ENCODE measurements at places on chromosomes 4 and X.

- no peak for DNase-seq
Observed at GRCh38 chr4:174564529-174564928, 42.2 kb upstream of the HPGD start.

DNA sequence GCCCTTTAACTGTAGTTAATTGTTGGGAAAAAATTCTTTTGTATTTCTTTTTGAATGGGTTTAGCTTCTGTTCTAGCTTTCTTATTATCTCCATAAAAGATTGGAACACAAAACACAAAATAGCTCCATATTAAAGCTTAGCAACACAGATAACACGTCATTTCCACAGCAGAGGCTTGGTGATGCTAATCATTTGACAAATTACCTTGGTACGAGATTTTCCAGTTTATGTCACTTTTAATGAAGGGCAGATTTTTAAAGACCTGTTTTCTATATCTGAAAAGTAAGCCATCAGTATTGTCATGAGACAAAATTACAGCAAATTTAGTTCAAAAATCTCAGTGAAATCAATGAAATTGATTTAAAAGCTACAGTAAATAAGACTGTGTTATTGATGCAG is 27.4 kb downstream of the FAM149A start:
- no peak for DNase-seq

GRCh38 chr4:143362349-143363046 is 25.8 kb downstream of the GAB1 start:
- DNase-seq: no peak

DNA sequence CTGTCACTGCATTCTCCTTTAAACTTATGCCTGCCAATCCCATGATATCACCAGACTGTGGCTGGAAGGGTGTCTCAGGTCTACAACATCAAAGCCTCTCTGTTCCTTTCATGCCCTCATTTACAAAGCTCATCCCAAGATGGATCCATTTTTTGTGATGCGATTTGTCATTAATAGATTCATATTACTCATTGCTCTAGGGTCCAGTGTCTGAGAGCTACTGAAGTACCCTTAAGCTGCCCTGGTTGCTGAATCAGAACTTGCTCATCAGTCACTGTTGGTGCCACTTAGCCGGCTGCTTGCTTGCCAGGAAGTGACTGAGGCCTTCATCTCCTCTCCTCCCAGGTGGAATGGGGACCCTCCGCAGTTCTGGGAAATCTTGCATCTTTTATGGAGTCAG is 395.5 kb upstream of the BOD1L1 start:
- DNase-seq: no peak

DNA sequence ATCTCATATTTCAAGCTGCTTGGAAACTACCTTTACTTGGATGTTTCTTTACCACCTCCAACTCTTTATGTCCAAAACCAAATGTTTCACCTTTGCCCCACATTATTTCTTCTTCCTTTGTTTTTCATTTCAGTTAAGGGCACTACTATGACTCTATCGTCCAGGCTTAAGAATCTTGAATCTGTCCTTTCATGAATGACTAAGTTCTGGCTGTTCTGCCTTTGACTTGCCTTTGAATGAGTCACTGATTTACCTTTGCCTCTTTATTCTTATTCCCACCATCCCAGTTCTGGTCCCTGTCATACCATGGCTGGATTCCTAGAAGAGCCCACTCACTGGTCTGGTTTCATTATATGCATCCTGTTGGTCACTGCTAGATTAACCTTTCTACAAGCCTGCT is 30.6 kb upstream of the PLAC1 start:
- DNase-seq: no peak

DNA sequence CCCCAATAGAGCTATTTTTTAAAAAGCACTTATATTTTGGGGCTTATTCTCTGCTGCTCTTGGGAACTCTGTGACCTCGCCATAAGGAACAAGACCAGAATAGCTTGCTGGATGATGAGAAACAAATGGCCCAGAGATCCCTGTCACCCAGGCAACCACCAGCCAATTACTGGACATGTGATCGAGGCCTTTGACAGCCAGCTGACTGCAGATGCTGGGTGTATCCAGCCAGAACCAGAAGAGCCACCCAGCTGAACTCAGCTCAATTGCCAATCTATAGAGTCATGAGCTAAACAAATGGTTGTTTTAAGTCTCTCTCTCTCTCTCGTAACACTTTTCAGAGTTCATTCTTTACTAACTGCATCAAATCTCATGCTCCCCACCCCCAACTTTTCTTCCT is 24.4 kb upstream of the CITED1 start:
- DNase-seq: no peak

GRCh38 chr4:124694306-124694705 is 18.2 kb downstream of the ANKRD50 start:
- no peak for DNase-seq

- no peak for DNase-seq
Observed at GRCh38 chr4:15684498-15684897, 2.9 kb downstream of the FAM200B start.

GRCh38 chr4:61011051-61011450 is 189.1 kb upstream of the ADGRL3 start:
- DNase-seq: no peak

GRCh38 chr4:52883707-52884669 is 21.9 kb downstream of the RASL11B start:
- no peak for DNase-seq

DNA sequence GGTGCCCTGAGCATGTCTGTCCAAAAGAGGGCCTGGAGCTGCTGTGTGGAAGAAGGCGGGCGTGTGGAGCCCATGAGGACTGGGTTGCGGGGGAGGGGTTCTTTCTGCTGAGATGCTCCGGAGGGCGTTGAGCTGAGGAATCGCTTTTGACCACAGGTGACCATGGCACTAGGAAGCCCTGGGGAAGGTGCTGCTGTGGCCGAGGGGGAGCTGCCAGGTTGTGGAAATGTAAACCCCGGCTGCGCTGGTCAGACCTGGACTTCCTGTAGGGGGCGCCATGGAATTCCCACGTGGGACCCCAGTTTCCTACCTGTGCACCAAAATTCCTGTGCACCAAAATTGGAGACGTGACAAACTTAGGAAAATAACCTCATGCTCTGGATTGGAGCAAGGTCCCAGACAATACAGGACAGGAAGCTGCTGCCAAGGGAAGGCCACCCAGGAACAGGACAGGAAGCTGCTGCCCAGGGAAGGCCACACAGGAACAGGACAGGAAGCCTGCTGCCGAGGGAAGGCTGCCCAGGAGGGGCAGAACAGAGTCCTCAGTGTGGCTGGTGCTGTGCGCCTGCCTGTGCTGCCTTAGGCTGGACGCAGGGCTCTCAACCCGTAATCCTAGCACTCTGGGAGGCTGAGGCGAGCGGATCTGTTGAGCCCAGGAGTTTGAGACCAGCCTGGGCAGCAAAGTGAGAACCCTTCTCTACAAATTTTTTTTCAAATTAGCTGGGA is 28.4 kb upstream of the UVSSA start:
- no peak for DNase-seq

GRCh38 chr4:106868381-106869035 is 167.6 kb downstream of the DKK2 start:
- no peak for DNase-seq

DNA sequence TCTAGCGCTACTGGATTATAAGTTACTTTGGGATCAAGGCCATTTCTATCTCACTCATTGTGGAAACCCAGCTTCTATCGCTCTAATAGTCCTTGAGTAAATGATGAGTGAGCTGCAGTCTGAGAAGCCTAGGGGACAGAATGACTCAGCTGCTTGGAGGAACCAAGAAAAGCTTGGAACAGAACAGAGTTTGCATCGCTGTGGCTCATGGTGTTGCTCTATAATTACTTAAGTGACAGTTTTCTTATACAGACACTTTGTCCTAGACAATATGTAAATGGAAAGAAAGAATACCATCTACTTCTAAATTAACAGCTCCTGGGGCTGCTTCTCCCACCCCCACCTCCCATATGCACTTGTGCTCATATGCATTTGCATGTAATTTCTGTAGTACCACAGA is 156.9 kb downstream of the SLIT2 start:
- no peak for DNase-seq

GRCh38 chr4:46667790-46668189 is 241.3 kb downstream of the COX7B2 start:
- no peak for DNase-seq

- no peak for DNase-seq
Observed at GRCh38 chr4:67571975-67572374, 13.4 kb downstream of the STAP1 start.

GRCh38 chr4:140305053-140305452 is 68.4 kb upstream of the SCOC start:
- no peak for DNase-seq

DNA sequence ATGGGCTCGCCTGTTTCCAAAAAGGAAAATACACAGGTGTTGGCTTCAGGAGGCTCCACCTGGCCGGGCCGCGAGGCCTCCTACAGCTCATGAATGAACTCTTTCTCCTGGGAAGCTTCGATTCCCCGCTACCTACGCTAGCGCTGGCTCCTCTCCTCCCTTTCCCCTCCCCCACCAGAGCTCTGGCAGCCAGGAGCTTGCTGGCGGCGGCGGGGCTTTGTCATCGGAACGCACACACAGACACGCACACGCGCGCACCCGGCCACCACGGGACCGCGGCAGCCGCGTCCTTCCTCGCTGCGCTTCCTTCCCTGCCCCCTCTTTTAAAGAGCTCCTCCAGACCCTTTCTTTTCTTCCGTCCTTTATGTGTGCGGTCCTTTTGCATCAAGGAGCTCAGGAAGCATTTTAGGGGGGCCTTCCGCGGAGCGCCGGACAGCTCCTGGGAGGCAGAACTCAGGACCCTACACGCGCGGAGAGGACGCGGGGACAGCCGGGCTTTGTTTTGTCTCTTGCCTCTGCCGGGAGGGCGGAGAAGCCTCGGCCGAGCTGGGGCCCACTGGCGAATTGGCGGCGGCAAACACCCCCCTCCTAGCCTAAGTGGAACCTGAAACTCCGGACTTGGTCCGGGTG is 70.2 kb upstream of the BCOR start:
- no peak for DNase-seq

DNA sequence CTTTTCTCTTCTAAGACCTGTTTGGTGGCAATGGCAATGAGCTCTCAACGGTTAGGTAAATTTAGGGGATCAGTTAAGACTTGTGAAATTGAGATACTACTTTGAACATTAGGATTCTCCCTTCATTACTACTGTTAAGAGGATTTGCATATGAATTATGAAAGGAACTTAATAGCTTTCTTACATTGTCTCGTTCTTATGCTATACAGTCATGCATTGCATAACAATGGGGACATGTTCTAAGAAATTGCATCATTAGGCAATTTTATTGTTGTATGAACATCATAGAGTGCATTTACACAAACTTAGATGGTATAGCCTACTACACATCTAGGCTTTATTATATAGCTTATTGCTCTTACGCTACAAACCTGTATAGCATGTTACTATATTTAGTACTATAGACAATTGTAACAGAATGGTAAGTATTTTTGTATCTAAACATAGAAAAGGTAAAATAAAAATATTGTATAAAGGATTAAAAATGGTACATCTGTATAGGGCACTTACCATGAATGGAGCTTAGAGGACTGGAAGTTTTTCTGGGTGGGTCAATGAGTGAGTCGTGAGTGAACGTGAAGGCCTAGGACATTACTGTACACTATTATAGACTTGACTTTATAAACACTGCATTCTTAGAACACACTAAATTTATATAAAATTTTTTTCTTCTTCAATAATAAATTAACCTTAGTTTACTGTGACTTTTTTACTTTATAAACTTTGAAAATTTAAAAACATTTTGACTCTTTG is 62.5 kb downstream of the PAQR3 start:
- DNase-seq: no peak

- no peak for DNase-seq
Observed at GRCh38 chr4:108622828-108623227, 2.5 kb downstream of the RPL34 start.

GRCh38 chrX:133544778-133545177 is 129.5 kb upstream of the GPC4 start:
- DNase-seq: no peak

- no peak for DNase-seq
Observed at GRCh38 chrX:71632923-71633657, 14.8 kb upstream of the CXCR3 start.

DNA sequence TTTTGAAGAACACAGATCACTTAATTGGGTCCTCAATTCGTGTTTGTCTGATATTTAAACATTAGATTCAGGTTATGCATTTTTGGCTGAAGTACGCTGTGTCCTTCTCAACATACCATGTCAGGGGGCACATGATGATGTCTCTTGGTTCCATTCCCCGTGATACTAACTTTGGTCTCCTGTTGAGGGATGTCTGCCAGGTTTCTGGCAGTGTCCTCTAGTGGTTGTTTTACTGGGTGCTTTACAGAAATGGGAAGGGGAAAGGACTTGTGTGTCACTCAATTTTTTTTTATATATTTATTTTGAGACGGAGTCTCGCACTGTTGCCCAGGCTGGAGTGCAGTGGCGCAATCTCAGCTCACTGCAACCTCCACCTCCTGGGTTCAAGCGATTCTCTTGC is 58.2 kb downstream of the WWC2 start:
- no peak for DNase-seq

All from cerebellar cortex (tissue), 1 donor.